ENCODE measurements at places on chromosomes 1 and 21.
A peak's percentile ranks its signal among the peaks of the same experiment; 100 is the strongest.

GRCh38 chr21:45844181-45844580 lies 137.4 kb upstream of the COL6A1 start:
- DNase-seq: no peak

DNA sequence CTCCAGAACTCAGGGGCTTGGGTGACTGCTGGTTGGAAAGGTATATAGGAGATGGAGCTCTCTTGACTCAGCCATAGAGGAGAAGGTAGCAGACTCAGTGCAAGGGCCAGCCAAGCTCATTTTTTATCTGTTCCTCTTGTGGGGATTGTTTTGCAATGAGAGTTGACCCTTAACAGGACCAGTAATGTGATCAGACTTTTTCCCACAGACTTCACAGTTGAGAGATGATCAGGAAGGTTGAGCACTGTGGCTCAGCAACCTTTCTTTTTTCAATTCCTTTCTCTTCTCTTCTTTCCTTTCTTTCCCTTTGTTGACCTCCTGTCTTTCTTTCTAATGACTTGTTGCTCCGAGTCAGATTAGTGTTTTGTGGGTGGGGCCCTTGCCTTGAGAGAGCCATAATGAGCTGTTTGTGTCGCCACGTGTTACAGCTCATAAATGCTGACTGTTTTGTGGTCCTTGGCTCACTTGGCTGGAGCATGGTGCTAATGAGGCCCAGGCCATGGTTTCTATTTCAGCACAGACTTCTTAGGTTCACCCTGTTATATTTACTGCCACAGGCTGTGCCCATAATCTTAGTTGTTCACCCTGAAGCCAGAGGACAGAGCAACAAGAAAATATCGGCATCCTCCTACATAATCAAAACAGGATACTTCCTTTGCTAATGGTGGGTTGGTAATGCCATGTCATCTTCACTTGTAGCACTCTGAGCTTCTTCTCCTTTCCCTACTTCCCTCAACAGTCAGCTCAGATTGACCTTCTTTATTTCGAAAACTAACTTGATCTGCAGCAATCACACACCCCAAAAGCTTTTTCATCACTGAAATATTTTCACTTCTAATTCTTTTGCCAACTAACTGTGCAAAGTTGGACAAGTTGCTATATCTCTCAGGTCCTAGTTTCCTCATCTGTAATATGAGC lies 13.9 kb downstream of the ADAM30 start:
- no peak for DNase-seq

DNA sequence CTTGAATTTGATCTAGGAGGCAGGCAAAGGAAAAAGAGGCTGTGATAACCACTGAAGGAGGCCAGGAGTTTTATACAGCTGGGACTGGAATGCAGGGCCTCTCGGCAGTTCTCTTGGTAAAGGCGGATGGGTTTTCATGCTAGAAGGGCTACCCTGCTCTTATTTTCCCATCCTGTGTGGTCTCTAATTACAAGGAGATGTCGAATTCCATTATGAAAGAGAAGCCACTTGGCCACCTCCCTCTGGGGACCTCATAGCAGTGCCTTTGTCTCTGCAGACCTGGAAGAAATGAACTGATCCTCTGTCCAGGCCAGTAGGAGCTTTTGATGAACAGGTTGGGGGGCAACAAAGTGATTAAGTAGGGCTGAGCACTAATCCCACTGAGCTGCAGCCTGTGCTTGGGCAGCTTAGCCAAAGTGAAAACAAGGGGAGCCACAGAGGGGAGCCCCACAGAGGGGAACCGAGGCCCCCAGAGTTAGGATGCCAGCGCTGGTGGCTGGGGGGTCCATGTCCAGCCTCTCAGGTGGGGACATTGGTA lies 42.2 kb upstream of the BCAR3 start:
- DNase-seq: no peak

DNA sequence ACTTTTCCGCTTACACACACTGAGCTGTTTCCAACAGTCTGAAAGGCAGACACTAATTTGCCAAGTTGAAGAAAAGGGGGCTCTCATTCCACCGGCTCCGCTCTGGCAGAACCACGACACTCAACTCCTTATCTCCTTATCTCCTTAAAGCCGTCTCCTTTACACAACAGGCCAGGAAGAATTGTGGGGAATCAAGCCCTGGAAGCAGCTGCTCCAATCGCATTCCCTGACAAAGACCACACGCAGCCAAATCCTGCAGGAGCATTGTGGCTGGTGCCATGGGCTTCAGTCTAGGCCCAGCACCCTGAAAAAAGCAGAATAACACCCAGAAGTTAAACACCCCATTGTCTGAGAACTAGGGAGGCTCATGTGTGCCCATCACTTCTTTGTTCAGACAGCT lies 24.1 kb downstream of the SUSD4 start:
- DNase-seq: no peak

DNA sequence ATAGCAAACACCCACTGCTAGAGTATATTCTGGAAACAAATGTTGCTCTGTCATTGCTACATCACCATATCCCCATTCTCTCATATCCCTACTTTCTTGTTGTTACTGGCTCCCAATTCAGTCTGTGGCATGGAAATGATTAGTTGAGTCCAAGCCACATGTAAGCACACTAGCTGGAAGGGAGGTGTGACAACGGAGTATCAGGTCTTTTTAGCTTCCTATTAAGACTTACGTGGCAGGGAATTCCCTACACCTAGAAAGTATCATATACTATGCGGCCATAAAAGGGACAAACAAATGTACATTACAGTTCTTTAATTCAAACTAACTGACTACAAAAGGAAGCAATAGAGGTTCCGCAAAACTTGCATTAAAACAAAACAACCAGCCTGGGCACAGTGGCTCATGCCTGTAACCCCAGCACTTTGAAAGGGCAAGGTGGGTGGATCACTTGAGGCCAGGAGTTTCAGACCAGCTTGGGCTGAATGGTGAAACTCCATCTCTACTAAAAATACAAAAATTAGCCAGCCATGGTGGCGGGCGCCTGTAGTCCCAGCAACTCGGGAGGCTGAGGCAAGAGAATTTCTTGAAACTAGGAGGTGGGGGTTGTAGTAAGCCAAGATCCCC lies 48.6 kb downstream of the INTS7 start:
- DNase-seq: no peak

DNA sequence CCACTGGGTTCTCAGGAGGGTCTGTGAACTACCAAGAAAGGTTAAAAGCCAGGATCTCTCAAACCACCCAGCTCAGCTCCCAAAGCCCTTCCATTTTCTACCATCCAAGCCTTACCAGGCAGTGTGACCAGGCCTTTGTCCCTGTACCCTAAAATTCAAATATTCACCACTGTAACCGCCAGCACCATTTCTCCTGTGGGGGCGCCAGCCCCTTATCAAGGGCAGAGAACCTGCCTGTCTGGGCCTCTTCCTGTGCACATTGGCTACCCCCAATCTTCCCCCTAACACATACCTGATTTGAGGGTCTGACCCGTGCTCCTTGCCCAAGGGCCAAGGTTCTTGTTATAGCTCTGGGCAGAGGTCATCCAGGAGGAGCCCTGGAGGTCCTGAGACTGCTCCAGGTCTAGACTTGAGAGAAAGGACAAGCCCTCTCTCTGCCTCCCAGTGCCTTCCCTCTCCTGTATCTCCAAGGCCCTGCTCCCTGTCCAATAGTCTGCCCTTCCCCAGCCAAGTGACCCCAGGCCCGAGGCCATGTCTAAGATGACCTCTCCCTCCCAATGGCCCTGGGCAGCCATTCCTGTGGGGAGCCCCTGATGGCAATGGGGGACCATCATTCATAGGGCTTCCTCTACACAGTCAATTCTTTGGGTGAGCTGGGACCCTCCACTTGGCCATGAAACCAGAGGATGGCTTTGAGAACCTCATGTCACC lies 78.5 kb downstream of the FHAD1 start:
- no peak for DNase-seq

GRCh38 chr1:76835203-76835602 lies 32.1 kb upstream of the ST6GALNAC5 start:
- DNase-seq: no peak

DNA sequence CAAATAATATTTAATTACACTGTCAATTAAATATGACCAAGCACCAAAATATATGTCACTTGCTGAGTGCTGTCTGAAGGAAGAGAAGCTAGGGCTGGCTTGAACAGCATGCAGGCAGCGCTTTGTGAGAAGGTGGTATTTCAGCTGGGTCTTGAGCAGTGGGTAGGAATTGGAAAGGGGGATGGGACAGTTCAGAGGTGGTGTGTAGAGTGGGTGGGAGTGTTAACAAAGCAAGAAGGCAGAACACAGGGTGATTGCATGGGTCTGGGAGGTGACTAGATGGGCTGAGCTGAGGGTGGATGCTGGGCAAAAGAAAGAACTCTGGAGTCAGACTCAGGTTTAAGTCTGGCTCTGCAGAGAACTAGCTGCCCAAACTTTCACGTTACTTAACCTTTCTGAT lies 14.3 kb upstream of the ETV3 start:
- no peak for DNase-seq

- DNase-seq: no peak
These were observed 106.6 kb upstream of the ACTRT2 start for GRCh38 chr1:2914702-2915101.

DNA sequence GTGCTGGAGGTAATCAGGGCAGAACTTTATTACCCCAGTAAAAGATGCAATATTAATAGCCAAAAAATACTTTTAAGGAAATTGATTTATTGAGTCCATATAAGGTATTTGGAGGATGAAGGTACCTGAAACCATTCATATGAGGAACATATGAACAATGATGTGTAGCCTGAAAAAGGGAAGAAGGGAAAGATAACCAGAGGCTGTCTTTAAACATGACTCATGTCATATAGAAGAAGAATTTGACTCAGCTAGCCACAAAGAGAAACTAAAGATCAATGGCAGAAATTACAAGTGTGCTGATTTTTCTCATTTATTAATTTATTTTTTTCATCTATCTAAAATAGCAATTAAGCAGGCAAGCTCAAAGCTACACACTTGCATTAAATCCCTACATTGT lies 136.2 kb upstream of the DUSP10 start:
- DNase-seq: no peak

GRCh38 chr1:107141491-107142126 lies 770 bp downstream of the NTNG1 start:
- DNase-seq: no peak

DNA sequence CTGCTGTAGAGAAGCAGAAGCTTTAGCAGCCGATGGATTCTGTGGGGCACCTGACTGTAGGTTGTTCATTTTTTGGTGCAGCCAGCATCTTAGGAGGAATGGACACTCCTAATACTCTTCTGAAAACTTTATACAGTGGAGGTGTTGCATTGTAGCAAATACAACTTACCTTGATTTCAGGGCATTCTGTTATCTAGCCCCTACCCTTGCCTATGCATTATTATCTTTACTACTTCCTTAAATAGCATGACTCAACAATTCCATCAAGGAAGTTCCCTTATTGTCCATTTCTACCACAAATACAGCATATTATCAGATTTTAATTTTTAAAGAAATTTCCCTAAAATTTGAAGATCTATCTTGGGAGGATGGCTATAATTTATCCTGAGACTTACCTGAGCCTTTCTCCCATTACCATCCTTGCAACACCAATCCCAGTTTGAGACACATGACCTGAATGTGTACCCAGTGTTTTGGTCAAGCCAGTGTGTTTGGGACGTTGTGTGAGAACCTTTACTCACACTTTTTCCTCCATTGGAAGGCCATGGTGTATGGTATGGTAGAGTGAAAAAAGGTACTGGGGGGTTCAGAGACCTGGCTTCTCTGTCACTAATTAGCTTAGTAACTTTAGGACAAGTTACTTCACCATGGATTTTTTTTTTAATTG lies 9.2 kb downstream of the POU2F1 start:
- no peak for DNase-seq

DNA sequence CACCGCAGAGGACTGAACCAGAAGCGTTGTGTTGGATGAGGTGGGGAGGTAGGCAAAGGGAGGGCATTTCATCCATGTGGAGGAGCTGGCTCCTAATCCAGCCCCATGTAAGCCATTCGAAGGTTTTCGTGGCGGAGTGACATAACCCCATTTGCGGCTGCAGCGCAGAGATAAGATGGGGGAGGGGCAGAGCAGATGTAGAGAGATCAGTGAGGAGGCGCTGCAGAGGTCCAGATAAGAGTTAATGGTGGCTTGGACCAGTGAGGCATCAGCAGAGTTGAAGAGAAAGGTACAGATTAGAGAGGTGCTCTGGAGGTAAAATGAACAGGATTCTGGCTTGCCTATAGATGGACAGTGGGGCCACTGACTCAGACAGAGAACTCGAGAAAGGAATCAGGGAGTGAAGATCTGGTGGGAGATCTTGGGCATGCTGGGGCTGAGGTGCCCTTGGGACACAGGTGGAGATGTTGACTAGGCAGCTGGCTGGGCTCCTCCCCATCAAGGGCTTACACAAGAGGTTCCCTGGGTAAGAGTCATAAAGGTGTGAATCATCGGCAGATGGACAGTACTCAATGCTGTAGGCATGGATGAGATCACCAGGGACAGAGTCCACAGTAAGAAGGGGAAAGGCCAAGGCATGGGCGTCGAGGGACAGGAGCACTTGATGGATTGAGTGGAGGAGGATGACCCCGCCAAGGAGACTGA lies 7.8 kb upstream of the PTPRF start:
- DNase-seq: no peak

DNA sequence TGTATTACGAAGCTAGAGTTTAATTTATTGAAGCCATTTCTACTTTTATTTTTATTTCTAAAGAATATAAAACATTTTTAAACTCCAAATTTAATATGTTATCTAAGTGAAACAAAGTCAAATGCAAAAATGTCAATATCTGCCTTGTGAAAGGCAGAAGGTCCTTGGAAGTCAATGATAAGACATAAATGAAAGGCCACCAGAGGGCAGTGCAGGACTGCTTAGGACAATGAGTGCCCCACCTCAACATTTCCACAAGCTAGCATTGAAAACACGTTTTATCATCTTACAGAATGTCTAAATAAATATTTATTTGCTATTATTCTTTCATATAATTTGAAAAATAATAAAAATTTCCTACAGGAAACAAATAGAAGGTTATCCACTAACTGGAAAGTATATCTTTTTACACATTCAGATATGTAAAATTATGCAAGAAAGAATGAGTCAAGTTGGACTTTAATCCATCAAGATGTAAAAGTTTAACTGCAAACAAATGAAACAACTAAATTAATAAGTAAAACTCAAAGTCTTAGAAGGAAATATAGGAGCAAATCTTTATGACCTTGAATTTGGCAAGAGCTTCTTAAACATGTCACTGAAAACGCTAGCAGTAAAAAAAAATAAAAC lies 140.1 kb upstream of the FMN2 start:
- DNase-seq: peak; percentile 52

- DNase-seq: no peak
These were observed 13.4 kb downstream of the OR10R2 start for GRCh38 chr1:158485455-158485854.

DNA sequence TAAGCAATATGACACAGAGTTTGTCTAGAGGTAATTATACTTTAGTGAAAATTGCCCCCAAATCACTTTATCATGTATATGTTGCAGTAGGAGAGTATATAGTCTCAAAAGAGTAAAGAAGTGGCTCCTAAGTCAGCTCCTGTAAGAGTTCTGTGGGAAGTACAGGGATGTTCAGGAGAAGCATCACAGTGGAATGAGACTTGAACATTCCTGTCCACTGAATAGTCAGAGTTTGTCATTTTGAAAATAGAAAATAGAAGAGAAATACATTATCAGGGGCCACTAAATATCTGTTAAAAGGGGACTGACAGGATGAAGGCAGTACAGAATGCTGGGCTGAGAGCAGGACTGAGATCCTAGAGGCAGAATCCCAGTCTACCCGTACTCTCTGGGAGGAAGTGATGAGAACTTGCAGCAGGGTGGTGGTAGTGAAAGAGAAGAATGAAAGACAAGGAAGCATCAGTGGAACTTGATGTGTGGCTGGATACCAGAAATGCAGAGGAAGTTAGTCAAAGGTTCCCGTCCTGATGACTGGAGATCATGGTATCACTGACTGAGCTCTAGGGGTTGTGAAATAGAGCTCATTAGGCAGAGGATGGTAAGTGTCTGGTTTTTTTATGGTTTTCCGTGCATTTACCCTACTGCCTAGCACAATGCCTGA lies 153.4 kb downstream of the FMN2 start:
- no peak for DNase-seq

Measured in right renal cortex interstitium (tissue), 3 donors.